ENCODE measurements at places on chromosomes 12 and 14.

GRCh38 chr12:7961395-7962178, 25.6 kb upstream of the SLC2A3 start:
- DNase-seq: no peak

- no peak for DNase-seq
Observed at GRCh38 chr12:94812345-94812744, 162.0 kb upstream of the TMCC3 start.

DNA sequence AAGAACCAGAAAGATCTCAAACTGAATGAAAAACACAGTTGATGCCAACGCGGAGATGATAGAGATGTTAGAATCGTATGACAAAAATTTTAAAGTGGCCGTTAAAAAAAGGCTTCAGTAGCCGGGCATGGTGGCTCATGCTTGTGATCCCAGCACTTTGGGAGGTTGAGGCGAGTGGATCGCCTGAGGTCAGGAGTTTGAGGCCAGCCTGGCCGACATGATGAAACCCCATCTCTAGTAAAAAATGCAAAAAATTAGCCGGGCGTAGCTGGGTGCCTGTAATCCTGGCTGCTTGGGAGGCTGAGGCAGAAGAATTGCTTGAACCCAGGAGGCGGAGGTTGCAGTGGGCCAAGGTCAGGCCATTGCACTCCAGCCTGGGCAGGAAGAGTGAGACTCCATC, 5.4 kb upstream of the ACVRL1 start:
- DNase-seq: no peak

GRCh38 chr14:22282417-22282816, 306.6 kb downstream of the DAD1 start:
- no peak for DNase-seq

DNA sequence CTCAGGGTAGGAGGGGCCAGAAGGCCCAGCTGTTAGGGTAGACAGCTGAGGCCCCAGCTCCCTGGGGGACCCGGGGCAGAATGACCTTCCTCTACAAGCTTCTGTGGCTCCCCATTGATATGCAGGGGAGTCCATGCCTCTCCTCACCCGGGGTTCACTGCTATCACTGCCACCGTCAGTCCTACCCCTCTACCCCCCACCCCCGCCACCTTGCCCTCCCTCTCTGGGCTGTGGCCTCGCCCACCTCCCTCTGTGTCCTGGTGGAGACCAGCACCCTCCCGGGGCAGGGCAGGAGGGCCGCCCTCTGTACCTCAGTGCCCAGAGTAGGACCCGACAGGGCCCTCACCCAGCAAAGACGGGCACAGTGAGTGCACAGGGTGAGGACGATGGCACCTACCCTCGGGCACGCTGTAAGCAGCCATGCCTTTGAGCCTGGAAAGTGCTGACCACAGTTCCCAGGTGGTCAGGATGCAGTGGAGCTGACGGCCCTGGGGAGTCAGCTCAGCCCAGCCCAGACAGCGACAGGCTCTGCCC, 88.4 kb upstream of the SFSWAP start:
- DNase-seq: no peak

DNA sequence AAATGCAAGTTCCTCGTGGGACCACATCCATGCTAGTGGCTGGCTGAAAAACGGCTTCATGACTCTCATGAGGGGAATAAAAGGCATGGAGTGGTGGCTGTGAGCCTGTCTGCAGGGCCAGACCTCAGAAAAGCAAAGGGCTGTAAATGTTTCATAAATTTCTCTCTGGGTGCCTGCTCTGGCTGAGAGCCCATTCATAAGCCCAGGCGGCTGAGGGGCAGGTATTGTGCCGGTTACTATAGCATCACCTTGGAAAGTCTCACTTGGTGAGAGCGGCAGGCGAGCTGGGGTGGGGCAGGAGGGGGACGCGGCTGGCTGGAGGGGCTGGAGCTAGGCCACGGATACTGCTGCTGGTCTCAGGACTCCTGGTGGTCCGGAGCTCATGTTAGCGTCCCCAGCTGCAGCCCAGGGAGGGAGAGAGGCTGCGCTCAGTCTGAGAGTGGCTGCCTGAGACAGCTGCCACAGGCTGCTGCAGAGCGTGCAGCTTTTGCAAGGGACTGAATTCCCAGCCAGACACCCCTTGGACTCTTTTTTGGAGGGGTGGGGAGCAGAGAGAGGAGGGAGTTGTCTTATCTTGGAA, at the start of gene SLC17A8:
TSS of gene SLC17A8 (plus strand) at position 431 of the 580 bp plus-strand sequence. CDS start 318 bp downstream, outside the sequence.
- DNase-seq: no peak

DNA sequence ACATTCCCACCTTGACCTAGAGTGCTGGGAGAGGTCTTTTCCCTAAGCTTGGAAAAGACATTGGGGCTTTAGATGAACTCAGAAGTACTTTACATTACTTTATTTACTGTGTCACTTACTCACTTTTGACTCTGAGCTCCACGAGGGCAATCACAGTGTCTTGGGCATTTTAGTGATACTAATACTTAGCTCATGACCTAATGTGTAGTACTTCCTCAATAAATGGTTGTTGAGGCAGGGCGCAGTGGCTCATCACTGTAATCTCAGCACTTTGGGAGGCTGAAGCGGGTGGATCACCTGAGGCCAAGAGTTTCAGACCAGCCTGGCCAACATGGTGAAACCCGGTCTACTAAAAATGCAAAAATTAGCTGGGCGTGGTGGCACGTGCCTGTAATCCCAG, 19.8 kb upstream of the SNAPC1 start:
- no peak for DNase-seq

- no peak for DNase-seq
Observed at GRCh38 chr12:94594443-94594825, 55.9 kb downstream of the TMCC3 start.

DNA sequence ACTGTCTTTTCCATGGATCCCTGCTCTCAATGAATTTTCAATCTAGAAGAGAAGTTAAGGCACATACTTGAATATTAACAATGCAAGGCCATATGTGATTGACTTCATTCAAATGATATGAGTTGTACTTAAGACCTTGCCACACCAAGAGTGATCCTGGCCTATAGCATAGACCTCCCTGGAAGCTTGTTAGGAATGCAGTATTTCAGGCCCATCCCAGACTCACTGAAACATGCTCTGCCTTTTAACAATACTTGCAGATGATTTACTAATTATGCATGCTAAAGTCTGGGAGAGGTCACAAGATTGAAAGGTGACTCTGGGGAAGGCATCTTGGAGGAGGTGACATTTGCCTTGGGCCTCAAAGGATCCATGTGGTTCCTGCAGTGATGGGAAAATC, 43.2 kb downstream of the RFX4 start:
- no peak for DNase-seq

DNA sequence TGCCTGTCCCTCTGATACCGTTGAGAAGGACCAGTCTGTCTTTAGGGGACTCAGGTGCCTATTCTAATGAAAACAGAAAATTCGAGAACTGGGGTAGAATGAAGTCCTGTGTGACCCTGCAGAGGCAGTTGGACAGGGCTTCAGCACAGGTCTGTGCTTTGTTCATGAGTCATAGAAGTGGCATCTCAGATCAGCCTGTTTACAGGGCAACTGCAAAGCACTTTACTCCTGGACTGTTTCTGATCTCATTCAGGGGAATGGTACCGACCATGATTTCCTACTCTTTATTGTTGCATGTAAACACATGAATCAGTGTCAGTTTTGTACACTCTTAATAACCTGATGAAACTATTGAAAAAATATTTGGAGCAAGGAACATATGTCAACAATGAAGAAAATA, 1517.0 kb downstream of the AACS start:
- no peak for DNase-seq

DNA sequence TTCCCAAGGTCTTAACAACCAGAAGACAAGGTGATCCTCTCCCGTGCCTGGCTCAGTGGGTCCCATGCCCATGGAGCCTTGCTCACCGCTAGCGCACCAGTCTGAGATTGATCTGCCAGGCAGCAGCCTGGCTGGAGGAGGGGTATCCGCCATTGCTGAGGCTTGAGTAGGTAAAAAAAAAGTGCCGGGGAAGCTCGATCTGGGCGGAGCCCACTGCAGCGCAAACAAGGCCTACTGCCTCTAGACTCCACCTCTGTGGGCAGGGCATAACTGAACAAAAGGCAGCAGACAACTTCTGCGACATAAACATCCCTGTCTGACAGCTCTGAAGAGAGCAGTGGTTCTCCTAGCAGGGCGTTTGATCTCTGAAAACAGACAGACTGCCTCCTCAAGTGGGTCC, 104.0 kb downstream of the C14orf39 start:
- no peak for DNase-seq

DNA sequence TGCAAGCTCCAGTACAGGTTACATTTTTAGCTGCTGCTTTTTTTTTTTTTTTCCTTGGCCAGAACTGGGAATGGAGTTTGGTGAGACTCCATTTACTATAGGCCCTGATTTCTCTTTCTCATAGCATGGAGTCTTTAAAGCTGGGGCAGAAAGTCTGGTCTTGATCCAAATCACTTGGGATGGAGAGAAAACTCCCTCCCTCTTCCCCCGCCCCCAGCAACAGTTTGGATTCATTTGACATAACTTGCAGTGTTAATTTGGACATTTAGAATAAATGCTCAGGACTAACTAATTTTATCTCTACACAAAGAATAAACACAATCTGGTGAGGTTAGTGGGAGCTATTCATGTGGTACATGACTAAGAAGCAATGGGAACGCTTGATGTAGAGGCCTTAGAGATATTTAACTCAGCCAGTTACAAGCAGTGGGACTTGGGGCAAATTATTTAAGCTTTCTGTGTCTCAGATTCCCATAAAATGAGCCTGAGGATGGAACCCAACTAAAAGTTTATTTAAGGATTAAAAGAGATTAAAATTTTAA, 107.3 kb upstream of the ARHGAP5 start:
- DNase-seq: no peak

DNA sequence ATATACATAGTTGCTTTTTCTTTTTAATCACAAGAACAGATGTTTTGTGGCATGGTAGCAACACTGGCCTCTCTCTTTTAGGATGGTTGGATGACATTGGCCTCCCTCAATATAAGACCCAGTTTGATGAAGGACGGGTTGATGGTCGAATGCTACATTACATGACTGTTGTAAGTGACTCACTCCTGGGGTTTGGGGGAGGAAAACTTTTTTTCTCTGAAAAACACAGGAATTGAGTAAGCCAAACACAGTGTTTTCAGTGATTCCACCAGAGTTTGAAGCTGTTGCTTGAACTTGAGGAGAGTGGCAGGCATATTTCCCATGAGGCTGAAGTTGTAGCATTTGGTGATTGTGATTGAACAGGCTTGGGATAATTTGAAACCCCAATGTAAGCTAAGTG, 13.7 kb upstream of the REP15 start:
- no peak for DNase-seq

- no peak for DNase-seq
Observed at GRCh38 chr12:120554678-120555077, 20.5 kb downstream of the RNF10 start.

GRCh38 chr12:106425061-106425702, 67.6 kb downstream of the POLR3B start:
- DNase-seq: no peak

GRCh38 chr12:113479590-113480335, 8.1 kb upstream of the LHX5 start:
- no peak for DNase-seq

DNA sequence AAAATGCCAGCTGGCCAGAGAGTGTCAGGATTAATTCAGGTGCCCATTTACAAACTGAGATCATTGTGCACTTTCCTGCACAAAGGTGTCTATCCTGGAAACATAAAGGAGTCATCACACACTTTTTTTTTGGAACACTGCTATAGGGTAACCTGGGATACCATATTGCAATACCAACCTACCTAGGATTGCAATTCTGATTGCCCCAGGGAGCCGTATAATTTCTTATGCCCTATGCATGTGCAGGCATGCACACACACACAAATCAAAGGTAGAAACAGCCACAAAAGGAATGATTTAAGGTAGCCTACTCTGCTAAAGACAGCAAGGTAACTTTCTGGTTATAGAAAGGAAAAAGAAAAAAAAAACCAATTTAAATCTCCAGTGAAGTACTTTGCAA, 285.3 kb upstream of the KITLG start:
- no peak for DNase-seq

GRCh38 chr14:76918782-76919394, 92.7 kb downstream of the LRRC74A start:
- DNase-seq: no peak

DNA sequence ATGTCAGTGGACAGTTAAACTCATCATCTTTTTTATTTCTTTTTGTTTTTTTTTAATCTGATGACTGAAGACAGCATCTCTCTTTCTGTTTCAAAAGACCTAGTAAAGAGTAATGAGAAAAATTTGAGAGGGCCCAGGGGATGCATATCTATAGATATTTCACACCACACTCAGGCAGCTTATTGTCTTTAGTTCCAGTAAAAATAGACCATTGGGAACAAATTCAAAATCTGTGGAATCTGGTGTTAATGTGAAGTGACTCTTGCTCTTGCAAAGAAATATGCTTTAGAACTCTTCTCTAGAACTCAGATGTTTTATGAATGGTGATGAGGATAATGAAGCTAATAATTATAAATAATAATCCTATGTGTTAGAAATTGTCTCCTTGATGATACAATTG, 214.5 kb upstream of the ATP2B1 start:
- DNase-seq: no peak

DNA sequence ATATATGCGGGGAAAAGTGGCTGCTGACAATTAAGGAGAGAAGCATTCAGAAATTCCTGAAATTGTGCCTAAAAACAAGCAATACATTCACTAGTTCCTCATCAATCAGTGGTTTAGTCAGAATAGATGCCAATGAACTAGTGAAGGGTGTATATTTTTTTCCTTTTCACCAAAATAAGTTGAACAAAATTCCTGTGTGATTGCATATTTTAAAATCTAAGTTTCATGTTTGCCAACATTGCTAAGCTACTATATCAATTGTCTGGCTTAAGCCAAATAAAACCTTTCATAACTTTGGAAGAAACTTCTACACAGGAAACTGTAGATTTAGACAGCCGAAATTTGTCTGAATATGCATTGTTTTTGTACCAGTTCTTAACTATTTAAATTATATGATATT, 8.7 kb downstream of the PRKD1 start:
- DNase-seq: no peak

GRCh38 chr12:118456741-118457140, 80.4 kb downstream of the SUDS3 start:
- DNase-seq: no peak

GRCh38 chr12:131559517-131560516, 151.1 kb upstream of the SFSWAP start:
- DNase-seq: no peak
